ENCODE measurements at places on chromosomes 13 and 19.
A peak's percentile ranks its signal among the peaks of the same experiment; 100 is the strongest.

GRCh38 chr19:55675661-55676354 is 782 bp downstream of the EPN1 start:
- DNase-seq: no peak

DNA sequence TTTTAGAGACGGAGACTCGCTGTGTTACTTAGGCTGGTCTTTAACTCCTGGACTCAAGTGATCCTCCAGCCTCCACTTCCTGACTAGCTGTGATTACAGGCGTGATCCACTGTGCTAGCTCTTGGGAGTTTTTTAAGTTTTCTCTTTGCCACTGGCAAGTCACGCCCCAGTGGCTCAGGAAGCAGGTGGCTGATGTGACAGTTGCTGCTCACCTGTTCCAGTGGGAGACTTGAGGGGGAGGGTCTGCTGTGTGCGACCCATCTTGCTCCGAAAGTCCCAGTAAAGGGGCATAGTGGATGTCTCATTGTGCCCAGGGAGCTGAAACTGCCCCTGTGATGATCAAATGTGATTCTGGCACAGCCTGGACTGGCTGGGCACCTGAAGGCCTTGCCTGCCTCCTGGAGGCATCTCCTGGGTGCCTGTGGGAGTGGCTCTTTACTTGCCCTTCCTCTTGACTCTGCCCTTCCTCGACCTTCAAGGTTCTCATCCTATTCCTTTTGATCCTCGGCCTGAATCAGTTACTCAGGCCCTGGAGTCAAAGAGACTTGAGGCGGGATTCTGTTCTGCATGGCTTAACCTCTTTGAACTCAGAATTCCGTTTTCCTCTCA is 7.8 kb downstream of the SMARCA4 start:
- no peak for DNase-seq

- no peak for DNase-seq
Measured at GRCh38 chr13:23751195-23751594, 138.0 kb downstream of the MIPEP start.

- DNase-seq: no peak
Measured at GRCh38 chr13:98411013-98411412, 165.9 kb downstream of the STK24 start.

- no peak for DNase-seq
Measured at GRCh38 chr19:749811-750210, 1.1 kb upstream of the MISP start.

- DNase-seq: no peak
Measured at GRCh38 chr13:104106705-104107393, 1040.6 kb upstream of the SLC10A2 start.

DNA sequence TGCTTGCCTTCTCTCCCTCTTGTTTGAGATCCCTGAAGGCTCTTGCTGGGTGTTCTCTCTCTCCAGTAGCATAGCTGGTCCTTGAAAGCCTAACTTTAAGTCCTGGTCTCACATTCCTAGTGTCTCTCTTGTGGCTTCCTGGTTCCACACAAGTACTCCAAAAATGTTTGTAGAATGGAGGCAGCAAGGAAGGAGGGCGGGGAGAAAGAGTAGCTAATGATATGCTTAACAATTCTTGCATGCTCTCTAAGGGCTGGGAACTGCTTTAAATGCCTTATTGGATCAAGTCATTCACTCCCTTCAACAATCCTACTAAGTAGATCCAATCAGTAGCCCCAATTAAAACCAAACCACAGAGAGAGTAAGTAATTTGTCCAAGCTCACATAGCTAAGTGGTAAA is 357.3 kb downstream of the KLF5 start:
- DNase-seq: no peak

- no peak for DNase-seq
Measured at GRCh38 chr19:23262920-23263319, 12.7 kb upstream of the ZNF724 start.

- no peak for DNase-seq
Measured at GRCh38 chr19:29576761-29577648, 29.1 kb upstream of the POP4 start.

DNA sequence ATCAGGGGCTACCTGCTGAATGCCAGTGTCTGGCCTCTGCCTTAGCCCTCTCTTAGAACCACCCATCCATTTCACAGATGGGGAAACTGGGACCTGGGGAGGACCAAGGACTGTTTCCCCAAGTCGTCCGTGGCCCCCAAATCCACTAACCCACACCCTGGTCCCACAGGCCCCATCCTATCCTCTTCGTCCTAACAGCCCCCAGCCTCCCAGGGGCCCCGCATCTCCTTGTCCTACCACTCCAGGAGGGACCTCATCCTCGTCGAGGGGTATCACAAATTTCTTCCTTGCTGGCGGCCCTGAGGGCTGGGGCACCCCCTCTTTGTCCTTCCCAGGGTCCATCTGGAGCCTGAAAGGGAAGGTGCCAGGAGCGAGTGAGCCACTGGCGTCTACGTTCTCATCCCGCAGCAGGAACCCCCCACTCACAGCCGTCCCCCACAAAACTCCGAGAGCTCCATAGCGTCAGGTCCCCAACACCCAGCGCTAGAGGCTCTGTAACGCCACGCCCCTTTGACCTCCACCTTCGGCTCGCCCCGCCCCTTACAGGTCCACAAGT is 606 bp downstream of the ERCC1 start:
- DNase-seq: no peak

GRCh38 chr19:47564081-47564480 is 8.9 kb downstream of the ZNF541 start:
- no peak for DNase-seq

DNA sequence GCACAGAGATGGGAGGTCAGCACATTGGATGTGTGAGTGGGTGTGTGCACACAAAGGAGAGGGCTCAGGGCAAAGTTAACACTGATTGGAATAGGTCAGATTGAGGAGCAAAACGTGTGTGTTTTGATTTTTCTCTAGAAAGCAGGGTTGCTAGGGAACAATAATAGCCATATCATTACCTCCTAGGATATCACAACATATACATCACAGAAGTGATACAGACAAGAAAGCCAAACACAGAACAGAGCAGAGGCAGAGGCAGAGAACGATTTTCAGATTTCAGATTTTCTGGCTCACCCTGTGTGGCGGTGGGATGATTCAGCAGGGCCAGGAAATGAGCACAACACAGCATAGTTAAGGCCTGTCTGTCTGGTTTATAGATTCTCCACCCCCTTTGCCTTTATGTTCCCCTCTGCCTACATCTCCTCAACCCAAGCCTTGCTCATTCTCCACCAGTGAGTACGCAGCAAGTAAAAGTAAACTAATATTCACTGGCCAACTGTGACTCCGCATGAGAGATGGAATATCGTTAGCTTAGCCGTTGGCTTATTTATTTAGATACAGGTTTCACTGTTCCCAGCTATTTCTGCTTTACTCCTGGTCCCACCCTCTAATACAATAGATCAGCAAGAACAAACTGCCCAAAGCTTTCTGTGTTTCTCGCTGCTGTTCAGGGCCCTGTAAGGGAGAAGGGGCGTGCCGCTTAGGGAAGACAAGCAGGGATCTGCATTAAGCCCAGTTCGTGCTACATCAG is 182.7 kb upstream of the TSC22D1 start:
- DNase-seq: peak; percentile 29

GRCh38 chr13:98875146-98875729 is 102.6 kb downstream of the DOCK9 start:
- DNase-seq: no peak

- no peak for DNase-seq
Measured at GRCh38 chr19:50258918-50259372, 55.5 kb downstream of the MYH14 start.

DNA sequence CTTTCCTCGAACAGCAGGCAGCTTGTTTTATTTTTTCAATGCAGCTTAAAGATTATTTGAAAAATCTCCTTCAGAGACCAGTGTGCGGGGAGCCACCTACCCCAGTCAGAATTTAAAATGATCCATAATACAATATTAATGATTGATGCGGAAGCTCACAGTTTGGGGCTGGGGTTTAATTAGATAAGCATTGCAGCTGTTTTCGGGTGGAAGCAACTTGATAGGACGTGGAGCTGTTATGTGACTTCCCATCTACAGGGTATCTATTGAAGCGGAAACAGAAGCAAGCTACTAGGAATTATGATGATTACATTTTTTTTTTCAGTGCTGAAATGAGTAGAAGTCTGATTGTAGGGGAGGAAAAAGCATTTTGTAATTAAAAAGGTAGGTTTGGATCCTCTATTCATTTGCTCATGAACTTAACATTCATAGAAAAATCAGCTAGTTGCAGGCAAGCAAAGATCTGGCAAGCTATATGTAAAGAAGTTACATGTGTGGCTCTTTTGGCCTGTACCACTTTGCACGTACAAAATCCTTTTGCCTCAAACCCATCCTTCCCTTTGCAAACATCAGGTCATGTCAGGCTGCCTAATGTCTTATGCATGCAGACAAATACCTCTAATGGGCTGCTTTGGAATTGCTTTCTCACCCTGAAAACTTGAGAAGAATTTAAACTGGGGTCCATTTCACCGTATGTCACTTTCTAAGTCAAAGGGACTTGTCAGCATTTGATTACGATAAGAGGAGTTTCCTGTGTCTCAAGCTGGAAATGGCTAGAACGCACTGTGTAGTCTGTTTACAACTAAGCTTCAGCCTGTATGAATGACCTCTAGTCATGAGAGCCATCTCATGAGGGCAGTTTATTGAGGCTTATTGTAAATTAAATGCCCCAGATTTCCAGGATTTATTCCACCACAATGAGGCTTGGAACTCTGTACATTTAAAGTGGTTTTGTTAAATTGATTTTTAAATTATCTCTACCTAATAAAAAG is 267.1 kb upstream of the TMTC4 start:
- DNase-seq: no peak

GRCh38 chr19:5814123-5814851 is 9.4 kb downstream of the NRTN start:
- DNase-seq: no peak

- no peak for DNase-seq
Measured at GRCh38 chr13:105139048-105139379, 1396.4 kb downstream of the EFNB2 start.

DNA sequence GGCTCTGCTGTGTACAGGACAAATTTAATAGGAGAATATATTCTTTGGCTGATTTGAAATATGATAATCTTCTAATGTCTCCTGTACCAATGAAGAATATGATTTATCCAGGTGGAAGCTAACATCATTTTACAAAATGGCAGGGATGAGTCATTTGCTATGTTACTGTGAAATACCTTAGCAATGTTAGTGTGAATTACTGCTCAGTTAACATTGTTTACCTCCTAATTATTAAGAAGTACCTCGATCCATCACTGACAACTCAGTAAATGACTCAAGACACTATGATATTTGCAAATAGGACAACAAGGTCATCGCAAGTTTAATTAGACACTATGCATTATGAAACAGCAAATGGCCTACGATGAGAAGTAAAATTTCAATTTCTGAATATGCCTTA is 309.1 kb upstream of the EDNRB start:
- no peak for DNase-seq

DNA sequence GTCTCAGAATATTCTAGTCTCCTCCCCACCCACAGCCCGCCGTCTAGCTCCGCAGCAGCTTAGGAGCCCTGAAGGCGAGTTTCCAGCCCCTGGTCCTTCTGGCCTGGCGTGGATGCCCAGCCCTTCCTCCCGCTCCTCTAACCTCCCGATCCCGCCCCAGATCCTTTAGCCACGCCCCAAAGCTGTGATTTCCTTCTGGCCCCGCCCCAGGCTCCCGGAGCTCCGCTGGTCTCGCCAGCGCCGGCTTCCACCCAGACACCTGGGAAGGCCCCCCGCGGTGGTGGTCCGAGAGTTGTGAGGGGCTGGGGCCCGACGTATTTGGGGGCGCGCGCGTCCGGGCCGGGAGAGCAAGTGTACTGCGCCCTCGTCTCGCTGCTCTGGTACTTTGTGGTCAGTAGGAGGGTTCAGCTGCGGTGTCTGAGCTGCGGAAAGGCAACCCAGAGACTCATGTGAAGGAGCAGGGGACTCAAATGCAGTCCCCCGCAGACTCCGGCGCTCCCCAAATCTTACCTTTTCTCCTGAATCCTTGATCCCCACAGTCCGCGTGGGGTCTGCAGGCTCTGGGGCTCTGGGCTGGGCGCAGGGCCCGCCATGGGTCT is at the start of gene CGB7:
CGB7 (minus strand) TSS at position 114 of the 599 bp plus-strand sequence. CDS start 2,374 bp downstream, outside the sequence.
- DNase-seq: no peak

- DNase-seq: no peak
Measured at GRCh38 chr13:50643060-50643459, 200.4 kb downstream of the DLEU7 start.

DNA sequence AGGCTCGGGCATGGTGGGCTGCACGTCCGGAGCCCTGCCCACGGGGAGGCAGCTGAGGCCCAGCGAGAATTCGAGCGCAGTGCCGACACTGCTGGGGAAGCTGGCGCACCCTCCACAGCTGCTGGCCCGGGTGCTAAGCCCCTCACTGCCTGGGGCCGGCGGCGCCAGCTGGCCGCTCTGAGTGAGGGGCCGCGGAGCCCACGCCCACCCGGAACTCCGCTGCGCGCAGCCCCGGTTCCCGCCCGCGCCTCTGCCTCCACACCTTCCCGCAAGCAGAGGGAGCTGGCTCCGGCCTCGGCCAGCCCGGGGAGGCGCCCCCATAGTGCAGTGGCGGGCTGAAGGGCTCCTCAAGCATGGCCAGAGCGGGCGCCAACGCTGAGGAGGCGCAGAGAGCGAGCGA is 2080.4 kb downstream of the PCDH9 start:
- DNase-seq: no peak

DNA sequence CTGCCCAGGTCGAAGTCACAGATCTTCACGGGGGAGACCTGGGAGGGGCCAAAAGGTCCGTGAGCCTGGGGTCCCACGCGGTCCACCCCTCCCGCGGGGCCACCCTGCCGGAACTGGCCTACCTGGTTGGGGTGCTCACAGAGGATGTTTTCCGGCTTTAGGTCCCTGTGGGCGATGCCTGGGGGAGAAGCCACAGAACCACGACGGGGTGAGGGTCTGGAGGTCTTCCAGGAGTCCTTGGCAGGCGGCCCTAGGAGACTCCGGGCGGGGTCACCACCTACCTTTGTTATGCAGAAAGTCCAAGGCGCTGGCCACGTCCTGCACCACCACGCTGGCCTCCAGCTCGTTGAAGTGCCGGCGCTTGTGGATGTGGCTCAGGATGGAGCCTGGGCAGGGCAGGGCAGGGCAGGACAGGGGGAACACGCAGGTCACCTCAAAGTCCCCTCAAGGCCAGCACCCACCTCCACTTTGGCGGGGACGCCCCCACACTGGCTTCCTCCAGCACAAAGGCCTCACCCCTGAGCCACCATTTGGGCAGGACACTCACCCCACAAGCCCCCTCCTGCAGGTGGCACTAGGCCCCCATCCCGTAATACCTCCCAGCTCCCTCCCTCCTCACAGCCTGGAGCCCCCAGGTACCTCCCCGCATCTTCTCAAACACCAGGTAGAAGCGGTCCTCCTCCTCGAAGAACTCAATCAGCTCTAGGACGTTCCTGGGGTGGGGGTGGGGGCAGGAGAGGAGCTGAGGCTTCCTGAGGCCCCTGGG is 8.4 kb downstream of the MKNK2 start:
- no peak for DNase-seq

DNA sequence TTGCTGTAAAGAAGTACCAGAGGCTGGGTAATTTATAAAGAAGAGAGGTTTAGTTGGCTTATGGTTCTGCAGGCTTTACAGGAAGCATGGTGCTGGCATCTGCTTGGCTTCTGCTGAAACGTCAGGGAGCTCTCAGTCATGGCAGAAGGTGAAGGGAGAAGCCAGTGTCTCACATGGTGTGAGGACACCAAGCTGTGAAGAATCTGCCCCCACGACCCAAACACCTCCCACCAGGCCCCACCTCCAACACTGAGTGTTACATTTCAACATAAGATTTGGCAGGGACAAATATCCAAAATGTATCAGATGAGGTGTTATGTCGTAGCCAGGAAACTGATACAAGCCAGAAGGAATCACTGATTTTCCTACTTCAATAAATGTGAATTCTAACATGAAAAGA is 136.5 kb downstream of the CYSLTR2 start:
- no peak for DNase-seq

All from NCI-H1417 treated with DMSO at 0.1 percent for 48 hours (cell line).